ENCODE measurements at places on chromosomes 1 and 21.

- peak; percentile 69 for DNase-seq
Measured at GRCh38 chr1:180501865-180502360, 464 bp downstream of the ACBD6 start.

DNA sequence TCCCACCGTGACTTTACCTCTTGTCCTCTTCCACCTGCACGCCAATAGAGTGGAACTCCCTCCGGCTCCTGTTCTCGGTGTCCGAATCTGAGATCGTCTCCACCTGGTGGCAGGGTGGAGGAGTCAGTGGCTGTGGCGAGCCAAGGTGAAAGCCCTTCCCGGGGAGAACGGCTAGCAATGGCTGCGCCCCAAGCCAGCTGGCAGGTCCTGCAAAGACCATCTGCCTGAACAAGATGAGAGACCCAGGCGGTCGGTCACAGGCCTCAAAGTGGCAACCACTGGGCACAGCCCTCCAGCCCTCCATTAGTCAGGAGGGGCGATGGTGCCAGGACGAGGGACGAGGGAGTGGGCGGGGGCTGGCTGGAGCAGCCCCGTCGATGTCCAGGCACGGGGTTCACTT is 25.4 kb upstream of the SMIM12 start:
- DNase-seq = no peak

DNA sequence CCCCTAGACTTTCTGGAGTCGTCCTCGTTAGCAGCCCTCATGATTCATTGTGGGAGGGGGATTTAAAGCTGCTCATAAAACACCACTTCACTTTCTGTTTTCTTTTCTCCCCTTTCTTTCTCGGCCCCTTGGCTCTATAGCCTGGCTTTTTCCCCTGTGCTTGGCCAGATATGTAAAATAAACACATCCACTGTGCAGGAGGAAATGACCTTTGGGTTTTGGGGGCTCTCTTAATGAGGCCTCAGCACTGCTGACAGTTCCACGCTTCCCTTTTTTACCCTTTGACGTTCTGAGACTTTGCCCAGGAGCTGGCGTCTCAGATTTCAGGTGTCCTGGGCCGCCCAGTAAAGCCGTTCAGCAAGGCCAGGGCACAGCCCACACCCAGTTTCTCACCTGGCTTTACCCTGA is 65.7 kb downstream of the RUNX3 start:
- no peak for DNase-seq

GRCh38 chr21:26835027-26835713 is 10.0 kb downstream of the ADAMTS1 start:
- no peak for DNase-seq

DNA sequence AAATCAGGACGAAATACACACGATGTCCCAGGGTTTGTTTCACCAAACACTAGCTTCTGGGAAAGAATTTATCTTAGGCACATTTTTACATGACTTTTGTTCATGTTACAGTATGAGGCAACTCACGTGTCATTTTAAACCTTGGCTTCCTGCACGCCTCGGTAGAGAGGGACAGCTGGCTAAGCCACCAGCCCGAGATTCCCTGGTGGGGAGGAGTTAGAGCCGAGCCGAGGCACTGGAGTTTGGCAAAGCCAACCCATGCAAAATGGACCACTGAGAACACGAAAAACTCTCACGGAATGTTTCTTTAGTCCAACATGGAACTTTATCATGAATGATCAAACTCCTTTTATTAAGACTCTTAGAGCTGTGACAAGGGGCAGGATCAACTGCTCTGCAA is 240.0 kb downstream of the DYRK1A start:
- DNase-seq = no peak

GRCh38 chr1:164777518-164777917 is 218.5 kb downstream of the PBX1 start:
- no peak for DNase-seq

DNA sequence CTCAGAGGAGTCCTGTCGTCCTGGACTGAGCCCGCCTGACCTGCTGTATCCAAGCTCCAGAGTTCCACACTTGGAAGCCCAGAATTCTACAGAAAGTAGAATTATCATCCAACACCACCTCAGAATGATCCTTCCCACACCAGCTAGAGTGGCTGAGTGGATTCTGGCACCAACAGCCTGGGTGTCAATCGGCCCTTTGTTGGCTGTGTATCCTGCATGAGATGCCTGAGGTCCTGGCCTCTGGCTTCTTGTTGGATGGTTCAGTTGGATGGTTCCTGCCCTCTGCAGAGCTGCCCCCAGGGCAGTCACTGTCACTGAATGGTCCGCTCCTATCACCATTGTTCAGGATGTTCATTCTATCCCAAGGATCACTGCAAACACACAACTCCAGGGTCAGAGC is 49.8 kb downstream of the PGBD5 start:
- no peak for DNase-seq

- no peak for DNase-seq
Measured at GRCh38 chr1:232556351-232556750, 73.6 kb downstream of the SIPA1L2 start.

DNA sequence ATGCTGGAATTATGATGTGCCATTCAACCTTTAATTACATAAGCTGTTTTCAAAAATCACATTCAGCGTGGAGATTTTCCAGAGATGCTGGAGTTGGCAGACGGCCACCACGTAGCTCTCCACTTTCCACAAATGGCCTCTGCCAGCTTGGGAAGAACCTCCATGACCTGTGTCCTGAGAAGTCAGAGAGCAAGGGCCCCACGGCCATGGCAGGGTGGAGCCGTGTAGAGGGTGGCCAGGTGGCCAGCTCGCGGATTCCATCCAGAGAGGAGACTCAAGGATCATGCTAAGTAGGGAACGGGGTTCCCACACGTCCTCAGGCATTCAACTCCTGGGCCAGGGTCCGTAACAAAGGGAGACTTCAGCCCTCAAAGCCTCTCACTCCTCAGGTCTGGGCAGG is 1.3 kb upstream of the GALE start:
- no peak for DNase-seq

DNA sequence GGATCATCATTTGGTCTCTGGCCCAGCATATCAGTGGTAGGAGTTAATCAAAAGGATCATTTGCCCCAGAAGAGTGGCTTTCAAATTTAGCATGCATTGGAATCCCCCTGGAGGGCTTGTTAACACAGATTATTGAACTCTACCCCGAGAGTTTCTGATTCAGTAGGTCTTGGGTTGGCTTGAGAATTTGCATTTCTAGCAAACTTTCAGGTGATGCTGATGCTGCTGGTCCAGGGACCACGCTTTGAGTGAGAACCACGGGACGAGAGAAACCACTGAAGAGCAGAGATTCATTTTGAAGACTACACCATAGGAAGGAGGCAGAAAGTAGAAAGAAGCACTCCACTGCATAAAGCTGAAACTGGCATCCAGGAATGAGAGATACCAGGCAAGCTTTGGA is 81.3 kb upstream of the DUSP10 start:
- no peak for DNase-seq

DNA sequence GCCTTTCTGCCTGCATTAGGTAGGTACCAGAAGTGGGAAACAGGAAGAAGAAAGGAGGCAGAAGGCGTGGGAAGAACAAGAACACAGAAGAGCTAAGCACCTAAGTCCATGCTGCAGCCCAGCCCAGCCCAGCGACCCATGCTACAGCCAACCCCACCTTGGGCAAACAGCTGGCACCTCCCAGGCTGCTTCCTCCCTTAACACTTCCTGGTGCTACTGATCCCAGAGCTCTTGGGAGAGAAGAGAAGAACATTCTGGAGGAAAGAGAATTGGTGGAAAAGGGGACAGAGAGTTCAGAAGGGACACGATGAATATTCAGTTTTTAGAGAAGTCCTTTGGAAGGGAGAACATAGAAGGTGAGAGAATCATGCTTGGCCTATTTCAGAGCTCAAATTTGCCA is 28.5 kb downstream of the PLEKHA6 start:
- no peak for DNase-seq

- no peak for DNase-seq
Measured at GRCh38 chr1:183844806-183845205, 39.9 kb downstream of the RGL1 start.

DNA sequence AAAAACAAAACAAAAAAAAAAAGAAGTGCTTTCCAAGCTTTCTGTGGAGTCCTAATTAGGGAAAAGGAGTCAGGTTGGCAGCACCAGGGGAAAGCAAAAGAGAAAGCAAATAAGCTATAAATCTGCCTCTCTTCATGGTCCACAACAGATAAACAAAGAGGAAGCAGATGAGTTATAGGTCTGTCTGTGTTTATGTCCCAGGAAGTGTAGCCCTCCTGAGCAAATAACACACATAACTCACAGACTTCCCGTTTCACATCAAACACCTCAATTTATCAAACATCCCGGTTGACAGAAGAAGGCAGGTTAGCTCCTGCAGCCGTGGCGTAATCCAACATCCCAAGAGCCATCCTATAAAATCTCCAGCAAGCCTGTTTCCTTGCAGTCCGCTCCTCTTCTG is 5.6 kb upstream of the SLC2A5 start:
- no peak for DNase-seq

DNA sequence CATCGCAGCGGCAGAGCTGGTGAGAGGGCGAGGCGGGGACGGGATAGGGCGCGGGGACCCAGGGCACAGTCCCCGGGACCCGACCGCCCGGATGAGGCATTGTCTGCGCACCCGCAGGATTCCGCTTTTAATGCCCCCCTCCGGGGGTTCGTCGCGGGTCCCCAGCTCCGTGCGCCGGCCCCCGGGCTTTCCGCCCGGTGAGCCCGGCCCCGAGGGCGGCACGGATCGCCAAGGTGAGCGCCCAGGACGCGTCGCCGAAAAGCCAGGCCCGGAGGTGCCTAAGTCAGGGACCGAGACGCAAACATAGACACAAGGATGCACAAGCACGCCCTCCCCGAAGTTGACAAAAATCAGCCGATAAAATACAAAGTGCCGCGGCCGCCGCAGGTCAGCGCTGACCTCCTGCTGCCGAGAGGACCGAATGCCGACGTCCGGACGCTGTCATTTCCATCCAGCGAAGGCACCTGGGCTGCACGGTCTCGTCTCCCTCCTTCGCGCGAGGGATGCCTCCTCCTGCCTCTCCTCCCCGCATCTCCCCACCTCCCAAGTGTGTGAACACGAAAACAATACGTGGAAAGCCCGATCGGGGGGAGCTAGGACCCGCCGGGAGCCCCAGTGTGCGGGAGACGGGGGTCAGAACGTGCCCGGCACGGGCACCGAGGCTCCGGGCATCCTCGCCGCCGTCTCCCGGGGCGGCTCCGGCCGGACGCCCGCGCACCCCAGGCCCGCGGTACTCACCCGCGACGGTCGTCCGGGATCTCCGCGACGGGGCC is 101.1 kb upstream of the SOD1 start:
- no peak for DNase-seq

DNA sequence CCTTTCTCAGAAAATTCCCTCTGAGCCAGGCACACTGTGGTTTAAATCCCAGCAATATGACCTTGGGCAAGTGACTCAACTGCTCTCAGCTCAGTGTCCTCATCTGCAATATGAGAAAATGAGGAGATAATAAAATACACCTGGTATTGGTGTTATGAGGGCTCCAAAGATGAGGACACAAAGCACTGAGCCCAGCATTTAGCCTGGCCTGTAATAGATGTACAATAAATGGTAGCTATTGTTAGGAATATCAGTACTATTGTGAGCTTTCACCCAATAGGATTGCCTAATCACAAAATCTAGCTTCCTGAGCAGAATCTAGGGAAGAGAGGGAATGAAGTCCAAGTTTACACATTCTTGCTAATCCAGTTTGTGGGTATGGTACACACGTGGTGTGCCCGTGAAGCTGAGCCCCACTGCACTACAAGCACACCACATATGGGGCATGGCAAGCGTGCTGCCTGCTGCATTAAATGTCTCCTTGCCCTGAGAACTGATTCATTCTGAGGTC is 24.3 kb upstream of the SLC30A1 start:
- no peak for DNase-seq

DNA sequence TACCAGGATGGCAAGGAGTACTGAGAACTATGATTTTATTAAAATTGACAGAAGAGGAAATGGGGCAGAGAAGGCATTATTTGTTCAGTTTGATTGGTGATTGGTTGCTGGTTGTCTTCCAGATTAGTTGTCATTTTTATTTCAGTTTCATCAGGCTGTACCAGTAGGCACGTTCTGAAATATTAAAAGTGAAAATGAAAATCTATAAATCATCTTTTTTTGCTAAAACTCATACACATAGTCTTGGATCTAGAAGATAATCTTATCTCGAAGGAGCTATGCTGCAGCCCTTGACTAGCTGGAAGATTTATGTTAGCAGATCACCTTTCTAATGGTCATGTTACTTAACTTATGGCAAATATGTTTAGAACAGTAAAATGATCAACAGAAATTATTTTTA is 29.0 kb downstream of the NEK7 start:
- DNase-seq = no peak

GRCh38 chr1:8427493-8427892 is 109.6 kb downstream of the SLC45A1 start:
- DNase-seq = no peak

- no peak for DNase-seq
Measured at GRCh38 chr21:43640400-43640799, 18.9 kb downstream of the HSF2BP start.

GRCh38 chr1:61563611-61564010 is 161.3 kb downstream of the TM2D1 start:
- DNase-seq = no peak

DNA sequence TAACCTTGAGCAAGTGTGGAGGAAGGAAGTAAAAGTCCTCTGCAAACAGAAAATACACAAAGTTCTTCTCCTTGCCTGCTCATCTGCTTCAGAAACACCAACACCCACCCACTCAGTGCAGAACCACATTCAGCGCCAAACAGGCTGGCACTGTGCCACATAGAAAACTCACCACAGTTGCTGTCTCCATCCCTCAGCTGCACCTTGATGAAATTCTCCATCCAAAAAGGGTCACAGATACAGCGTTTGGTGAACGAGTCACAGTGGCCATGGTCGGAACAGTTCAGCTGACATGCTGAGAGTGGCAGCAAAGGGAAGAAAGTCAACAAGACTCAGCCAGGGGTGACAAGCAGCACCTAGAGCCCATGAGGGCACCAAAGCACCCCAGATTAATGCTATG is 114.5 kb downstream of the KIAA0319L start:
- no peak for DNase-seq

- no peak for DNase-seq
Measured at GRCh38 chr1:66684353-66684752, 67.9 kb upstream of the DYNLT5 start.

- no peak for DNase-seq
Measured at GRCh38 chr1:155307247-155307740, 1.4 kb upstream of the FDPS start.

DNA sequence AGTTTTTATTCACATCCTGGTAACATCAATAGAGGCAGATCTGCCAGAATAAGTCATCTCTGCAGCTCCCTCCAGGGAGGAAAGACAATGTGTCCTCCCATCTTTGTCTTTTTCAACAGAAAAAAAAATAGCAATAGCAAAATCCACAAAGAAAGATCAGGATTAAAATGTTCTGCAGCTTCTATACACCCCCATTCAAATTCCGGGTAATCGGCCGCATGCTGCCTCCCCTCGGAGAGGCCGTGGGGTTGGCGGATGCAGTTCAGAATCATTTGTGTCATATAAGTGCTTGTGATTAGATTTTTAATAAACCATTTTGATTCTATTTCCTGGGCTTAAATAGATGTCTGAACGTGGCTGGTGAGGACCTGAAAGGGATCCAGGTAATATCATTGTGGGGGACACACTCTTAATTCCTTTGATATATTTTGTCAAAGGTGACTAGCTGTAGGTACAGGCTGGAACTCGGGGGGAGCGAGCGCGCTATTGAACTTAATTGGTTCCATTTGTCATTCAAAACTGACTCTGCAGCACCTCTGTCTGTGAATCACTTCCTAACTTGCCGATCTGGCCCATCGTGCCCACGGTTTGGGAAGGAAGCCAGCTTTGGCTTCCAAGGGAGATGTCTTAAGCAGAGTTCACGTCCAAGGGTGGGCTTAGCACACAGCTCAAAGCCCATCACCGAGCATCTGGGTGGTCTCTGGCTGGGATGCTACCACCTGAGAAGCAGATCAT is 85.6 kb upstream of the ARHGEF16 start:
- DNase-seq = no peak

Measured in COLO829 (cell line).